ENCODE measurements at places on chromosomes 12 and 14.

DNA sequence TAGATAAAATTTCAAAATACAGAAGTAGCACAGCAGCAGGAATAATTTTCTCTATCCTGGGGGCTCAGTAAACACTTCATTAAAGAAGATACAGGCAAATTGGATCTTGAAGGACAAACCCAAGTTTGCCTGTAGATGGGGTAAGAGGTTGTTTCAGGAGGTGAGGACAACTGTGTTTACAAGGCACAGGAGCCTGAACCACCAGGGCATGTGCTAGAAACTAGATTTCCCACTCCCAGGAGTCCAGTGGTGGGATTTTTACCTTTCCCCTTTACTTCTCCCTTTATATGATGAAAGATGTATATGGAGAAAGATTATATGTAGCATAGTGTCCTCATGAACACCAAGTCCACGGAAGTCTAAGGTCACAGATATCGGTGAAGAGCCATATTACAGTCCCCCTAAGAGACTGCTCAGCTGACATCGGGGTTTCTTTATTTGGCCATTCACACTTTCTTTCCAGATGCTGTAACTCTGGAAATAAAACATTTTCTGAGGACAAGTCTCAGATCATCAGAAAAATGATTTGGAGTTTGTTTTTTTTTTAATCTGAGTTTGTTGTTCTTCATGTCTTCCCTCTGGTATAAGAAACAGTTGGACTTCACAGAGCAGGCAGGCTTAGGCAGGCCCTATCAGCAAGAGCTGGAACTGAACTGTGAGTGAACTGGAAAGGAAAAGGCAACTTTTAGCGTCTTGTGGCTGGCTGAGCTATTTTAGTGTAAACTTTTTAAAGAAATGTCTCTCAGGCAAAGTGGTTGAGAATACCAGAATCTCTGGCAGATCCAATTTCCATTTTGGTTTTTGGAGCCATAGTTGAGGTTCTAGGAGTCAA is 8.0 kb upstream of the EVL start:
- DNase-seq = no peak

GRCh38 chr12:6688999-6689882 is at the start of gene ZNF384:
Gene ZNF384 (minus strand): TSS chr12:6689375. CDS start chr12:6679520, 9,855 bp downstream.
- DNase-seq = peak; percentile 96

DNA sequence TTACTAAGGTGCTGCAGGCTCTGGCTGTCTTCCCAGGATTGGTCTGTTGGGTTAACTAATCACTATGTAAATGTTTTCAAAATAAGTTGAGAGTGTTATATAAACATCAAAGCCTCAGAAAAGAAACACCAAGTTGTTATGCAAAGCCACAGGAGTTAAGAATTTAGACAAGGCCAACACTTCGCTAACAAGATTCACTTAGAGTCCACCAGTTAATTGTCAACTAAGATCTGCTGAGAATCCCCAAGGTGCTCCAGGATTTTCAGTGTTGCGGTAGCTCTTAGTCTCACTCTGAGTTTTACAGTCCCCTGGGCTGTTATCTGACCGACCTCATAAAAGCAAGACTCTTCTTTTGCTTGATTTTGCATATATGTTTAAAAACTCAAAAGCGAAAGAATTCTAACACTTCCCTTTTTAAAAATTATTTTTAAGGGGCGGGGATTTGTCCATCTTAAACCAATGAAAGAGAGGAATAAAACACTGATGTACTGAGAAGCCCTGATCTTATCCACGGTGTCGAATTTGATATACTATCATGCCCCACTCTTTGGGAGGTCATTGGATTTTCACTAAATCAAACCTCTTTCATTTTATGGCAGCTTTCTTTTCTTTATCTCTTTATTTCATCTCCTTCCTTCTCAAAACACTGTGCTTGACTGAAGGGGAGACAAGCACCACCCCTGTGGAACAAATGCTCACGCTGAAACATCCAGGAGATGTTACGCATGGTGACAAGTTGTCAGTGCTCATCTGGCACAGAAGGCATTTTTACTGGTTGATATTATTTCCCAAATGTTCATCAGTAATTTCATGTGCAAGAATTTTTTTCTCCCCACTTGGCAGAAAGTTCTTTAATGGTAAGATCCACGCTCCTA is 7.0 kb downstream of the NIN start:
- no peak for DNase-seq

GRCh38 chr14:67547224-67547780 is 14.2 kb downstream of the PLEKHH1 start:
- no peak for DNase-seq

DNA sequence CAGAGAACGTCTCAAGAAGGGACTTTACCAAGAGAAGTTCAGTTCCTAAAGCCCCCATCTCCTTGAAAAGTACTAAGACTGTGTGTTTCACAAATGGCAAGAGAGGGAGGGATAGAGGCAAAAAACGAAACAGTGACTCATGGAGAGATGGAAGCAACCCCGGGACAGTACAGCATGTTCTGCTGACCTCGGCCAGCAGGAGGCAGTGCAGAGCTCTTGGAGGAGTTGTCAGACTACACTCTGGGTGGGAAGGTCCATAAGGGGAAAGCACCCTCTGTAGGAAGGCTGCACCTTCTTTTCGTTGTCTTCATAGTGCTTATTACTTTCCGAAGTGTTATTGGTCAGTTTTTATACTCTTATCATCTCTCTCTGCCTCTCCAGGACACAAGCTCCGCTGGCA is 525.2 kb upstream of the CCDC196 start:
- peak; percentile 81 for DNase-seq

DNA sequence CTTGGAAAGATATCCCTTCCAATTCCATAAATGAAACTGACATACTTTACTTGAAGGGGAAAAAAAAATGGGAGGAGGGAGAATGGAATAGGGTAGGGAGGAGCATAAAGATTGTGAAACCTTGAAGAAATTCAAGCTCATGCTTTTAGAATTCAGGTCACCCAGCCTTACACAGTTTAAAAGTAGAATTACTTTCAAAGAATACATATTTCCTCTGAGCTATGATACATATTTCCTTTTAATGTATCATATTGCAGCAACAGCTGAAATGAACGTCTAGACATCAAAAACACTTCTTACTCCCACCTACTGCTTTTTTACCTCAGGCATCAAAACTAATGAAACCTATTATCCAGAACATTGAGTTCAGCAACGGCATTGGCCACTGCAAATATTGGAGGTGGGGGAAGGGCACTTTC is 156.0 kb downstream of the MED13L start:
- DNase-seq = no peak

- no peak for DNase-seq
Measured at GRCh38 chr12:128387811-128388422, 120.9 kb downstream of the TMEM132C start.

DNA sequence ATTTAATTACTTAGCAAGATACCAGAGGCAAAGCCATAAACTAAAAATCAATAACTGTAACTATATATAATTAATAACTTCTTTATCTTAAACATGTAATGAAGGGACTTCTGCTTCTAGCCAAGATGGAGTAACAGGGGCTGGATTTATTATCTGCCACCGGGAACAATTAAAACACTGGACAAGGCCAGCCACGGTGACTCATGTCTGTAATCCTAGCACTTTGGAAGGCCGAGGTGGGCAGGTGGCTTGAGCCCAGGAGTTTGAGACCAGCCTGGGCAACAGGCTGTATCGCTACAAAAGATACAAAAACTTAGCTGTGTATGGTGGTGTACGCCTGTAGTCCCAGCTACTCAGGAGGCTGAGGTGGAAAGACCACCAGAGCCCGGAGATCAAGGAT is 113.6 kb downstream of the TAOK3 start:
- no peak for DNase-seq

GRCh38 chr12:108570743-108571608 is 8.6 kb downstream of the ISCU start:
- no peak for DNase-seq

- peak; percentile 87 for DNase-seq
Measured at GRCh38 chr14:104078031-104078455, 7.5 kb upstream of the ASPG start.

DNA sequence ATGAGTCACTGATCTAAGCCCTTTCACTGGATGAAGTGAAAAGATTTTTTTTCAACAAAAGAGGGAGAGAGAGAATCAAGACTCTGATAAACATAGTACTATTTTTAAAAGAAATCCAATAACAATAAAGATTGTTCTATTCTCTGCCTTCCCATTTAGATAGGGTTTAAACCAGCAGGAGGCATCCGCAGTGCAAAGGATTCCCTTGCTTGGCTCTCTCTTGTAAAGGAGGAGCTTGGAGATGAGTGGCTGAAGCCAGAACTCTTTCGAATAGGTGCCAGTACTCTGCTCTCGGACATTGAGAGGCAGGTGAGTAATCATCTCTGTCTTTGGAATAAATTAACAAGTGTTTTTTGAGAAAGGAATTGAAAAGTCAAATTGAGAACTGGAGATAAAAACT is 124.9 kb downstream of the DERA start:
- no peak for DNase-seq

DNA sequence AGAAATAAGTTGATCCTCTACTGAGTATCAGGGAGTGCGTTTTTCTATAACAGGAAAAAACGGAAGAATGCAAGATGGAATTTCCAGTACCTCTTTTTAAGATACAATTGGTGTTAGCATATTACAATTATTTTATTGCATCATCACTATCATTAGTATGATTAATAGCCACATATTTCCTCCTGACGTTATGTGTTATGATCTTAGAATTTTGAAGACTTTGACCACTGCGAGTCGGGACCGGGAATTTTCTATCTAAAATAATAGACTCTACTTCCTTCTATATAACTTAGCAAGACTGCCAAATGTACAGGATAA is 679 bp upstream of the SAV1 start:
- DNase-seq = no peak

- peak; percentile 33 for DNase-seq
Measured at GRCh38 chr12:6871052-6871957, 1.8 kb downstream of the SPSB2 start.

- peak; percentile 77 for DNase-seq
Measured at GRCh38 chr14:20530771-20531571, 25.6 kb downstream of the RNASE10 start.

DNA sequence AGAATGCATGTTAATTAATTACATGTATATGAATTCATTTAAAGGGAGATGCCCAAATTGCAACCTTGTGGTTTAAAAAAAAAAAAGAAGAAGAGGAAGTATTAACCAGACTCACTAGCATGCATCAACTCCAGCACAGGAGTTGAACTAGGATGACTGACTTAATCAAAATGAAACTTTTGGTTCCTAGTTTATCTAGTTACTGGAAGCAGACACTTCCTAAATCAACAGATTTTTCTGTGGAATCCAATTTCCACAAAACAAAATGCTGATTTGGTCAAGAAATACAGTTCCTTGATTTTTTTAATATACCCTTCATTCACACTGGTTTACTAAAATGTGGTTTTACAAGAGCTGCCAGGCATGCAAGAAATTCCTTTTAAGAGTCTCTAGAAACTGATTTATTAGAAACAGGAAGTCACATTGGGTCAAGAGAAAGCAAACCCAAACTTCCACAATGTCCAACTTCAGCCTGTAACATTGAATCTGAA is 41.6 kb downstream of the ITPR2 start:
- no peak for DNase-seq

DNA sequence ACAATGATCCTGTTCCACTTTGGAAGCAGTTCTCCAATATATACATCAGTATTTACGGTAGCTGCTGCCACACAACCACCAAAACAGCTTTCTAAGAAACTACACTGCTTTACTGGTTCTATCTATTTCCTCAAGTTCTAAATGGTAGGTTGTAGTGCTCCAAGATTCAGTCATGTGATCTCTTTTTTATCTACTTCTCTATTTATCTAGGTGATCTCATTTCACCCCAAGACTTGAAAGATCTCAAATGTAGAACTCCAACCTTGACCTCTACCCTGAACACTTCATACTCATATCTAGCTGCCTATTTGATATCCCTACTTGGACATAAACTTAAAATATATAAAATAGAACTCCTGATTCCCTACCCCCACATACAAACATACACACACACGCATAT is 133.9 kb upstream of the RAP1B start:
- no peak for DNase-seq

DNA sequence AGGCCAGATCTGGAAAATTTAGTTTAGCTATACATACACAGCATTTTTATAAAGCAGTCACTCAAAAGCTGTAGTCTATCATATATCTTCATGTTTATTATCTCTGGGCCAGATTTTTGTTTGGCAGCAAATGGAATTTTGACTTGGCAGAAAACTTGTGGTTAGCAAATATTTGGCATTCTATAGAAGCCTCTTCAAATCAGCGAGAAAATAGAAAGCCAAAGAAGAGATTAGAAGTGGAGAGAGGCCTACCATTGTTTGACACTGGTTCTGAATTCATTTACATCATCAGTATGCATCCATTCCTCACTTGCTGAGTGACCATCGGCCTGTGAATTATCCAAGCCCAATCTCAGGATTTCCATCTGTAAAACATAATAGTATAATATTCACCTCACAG is 1077.6 kb downstream of the GALC start:
- no peak for DNase-seq

DNA sequence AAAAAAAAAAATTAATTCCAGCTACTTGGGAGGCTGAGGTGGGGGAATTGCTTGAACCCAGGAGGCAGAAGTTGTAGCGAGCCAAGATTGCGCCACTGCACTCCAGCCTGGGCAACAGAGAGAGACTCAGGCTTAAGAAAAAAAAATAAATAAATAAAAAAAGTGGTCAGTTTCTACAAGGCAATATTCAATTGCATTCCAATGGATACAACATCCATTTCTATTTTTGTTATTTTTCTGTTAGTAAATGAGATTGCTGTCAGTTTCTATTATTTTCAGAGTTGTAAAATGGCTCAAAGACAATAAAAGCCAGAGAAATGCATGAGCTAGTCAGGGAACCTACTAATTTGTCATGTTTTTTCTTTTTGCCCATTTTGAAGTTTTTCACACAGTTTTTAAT is 119.2 kb downstream of the PDE3A start:
- no peak for DNase-seq

DNA sequence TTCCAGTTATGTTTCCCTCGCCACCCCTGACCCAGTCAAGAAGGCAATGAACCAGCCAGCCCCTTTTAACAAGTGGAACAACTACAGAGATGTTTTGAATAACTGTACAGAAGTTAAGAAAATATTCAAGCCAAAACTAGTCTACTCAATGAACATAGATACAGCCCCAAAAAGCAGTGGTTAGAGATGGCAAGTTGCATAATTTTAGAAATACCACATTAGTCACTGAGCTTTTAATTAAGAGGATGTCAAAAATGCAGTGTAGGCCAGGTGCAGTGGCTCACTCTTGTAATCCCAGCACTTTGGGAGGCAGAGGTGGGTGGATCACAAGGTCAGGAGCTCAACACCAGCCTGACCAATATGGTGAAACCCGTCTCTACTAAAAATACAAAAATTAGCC is 27.2 kb downstream of the PROX2 start:
- DNase-seq = no peak
